Activated naive CD4-positive, alpha-beta T cell treated with anti-CD3 and anti-CD28 coated beads for 36 hours (primary cell): ENCODE measurements at places on chromosomes 12 and 14. TPM values are rescaled to one million over a fixed set of nuclear protein-coding genes. Genes with fewer than 3 reads are reported as not detected.

DNA sequence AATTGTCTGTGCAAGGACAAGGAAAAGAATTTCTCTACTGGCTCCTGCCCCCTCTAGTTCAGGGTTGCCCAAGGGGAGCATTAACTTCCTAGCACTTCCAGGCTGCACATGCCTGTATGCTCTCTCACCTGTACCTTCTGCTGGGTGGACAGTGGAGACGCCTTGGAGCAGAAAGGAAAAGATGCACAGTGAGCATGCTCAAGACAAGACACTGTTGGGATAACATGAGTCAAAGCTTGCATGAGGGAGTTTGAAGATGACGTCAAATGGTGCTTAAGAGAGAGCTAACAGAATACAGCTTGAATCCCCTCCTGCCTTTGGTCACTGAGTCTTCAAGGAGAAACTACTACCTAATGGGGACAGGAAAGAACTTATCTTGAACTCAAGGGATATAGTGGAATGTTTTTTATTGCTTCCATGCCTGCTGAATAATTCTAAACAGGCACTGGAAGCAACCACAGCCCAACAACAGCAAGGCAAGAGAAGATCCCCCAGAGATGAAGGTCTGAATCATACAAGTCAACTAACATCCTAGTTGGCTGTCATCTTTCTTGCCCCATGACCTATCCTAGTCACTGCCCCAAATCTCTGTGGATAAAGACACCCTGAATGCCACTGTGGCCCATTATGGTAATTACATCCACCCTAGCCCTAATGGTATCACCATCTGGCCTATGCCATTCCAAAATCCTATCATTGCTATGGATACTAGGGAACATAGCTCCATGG lies 23.5 kb downstream of the RPS6KA5 start:
- peaks cover 65% of the 10 kb centered on the region for H3K4me1 ChIP-seq
- no peaks in the 10 kb centered on the region for H3K27me3 ChIP-seq
- no peak overlapping the region for H3K4me3 ChIP-seq
- H3K36me3 ChIP-seq = no peaks in the 10 kb centered on the region
- no peak for DNase-seq

DNA sequence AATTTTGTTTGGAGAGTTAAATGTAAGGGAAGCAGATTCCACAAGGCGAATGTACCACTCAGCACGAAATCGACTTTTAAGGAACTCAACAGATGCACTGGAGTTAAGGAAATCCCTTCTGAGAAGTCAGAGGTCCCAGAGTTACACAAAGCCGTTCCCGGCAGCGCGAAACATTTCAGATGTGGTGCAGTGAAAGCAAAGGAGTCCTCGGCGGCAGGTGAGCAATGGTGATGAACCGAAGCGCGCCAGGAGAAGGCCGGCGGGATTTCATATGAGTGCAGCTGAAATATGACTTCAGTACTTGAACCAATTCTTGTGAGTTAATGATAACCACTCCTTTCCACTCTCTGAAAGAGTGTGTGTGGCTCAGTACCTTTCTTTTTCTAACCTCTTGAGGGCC lies 183.2 kb downstream of the GRIP1 start:
- H3K36me3 ChIP-seq = no peaks in the 10 kb centered on the region
- no peaks in the 10 kb centered on the region for H3K27me3 ChIP-seq
- H3K4me3 ChIP-seq = no peak overlapping the region
- H3K4me1 ChIP-seq = no peaks in the 10 kb centered on the region
- H3K27ac ChIP-seq = no peak overlapping the region
- no peak for DNase-seq

DNA sequence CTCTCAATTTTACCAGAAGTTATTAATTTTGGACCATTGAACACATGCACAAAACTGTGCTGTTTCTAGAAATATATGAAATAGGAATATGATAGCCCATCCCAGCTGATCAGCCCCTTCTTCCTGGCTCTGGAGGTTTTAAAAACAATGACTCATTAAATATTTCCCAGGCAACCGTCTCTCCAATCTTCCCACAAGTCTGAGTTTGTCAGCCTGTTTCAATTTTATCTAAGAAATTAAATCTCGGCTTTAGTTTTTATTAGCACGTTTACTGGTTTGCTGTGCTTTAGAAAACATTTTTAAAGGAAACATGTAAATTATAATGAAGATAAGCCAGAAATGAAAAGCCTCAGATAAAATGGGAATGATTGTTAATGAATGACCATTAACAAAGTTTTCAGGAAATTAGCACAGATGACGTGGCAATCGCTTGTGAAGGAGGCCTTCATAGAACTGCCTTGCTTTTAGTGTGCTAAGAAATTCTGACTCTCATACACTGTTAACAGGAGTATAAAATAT lies 89.3 kb upstream of the RAP1B start:
- peaks cover 4% of the 10 kb centered on the region for H3K4me1 ChIP-seq
- H3K36me3 ChIP-seq = no peaks in the 10 kb centered on the region
- H3K27me3 ChIP-seq = no peaks in the 10 kb centered on the region

DNA sequence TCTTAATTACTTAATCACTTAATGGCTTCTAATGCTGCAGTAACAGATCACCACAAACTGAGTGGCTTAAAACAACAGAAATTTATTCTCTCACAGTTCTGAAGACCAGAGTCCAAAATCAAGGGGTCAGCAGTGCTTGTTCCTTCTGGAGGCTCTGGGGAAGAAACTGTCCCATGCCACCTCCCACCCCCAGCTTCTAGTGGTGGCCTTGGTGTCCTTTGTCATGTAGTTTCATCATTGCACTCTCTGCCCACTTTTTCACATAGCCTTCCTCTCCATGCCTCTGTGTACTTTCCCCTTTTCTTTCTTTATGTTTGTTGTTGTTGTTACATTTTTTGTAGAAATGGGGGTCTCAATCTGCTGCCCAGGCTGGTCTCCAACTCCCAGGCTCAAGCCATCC lies 16.1 kb upstream of the UBC start:
- peaks cover 20% of the 10 kb centered on the region for H3K4me1 ChIP-seq
- H3K4me3 ChIP-seq = no peak overlapping the region
- no peak overlapping the region for H3K27ac ChIP-seq
- no peak for DNase-seq
- H3K27me3 ChIP-seq = peaks cover 6% of the 10 kb centered on the region

GRCh38 chr12:49030119-49030518 lies 11.5 kb upstream of the PRKAG1 start:
- no peak for DNase-seq
- peaks cover 31% of the 10 kb centered on the region for H3K36me3 ChIP-seq
- no peak overlapping the region for H3K27ac ChIP-seq
- H3K4me3 ChIP-seq = no peak overlapping the region
- no peaks in the 10 kb centered on the region for H3K4me1 ChIP-seq

- H3K4me3 ChIP-seq = no peak overlapping the region
- no peaks in the 10 kb centered on the region for H3K36me3 ChIP-seq
- H3K27ac ChIP-seq = no peak overlapping the region
- no peak for DNase-seq
- no peaks in the 10 kb centered on the region for H3K27me3 ChIP-seq
These were observed 28.8 kb upstream of the BHLHE41 start for GRCh38 chr12:26153421-26154154.

GRCh38 chr14:100826391-100827100 lies 628 bp downstream of the MEG3 start:
- H3K4me1 ChIP-seq = peaks cover 16% of the 10 kb centered on the region
- H3K27ac ChIP-seq = no peak overlapping the region
- H3K4me3 ChIP-seq = peak overlapping the region; percentile 6
- peaks cover 43% of the 10 kb centered on the region for H3K27me3 ChIP-seq
- H3K36me3 ChIP-seq = no peaks in the 10 kb centered on the region

GRCh38 chr12:114693059-114693531 lies 9.1 kb upstream of the TBX3 start:
- peaks cover 6% of the 10 kb centered on the region for H3K4me1 ChIP-seq
- H3K4me3 ChIP-seq = no peak overlapping the region
- peaks cover 90% of the 10 kb centered on the region for H3K27me3 ChIP-seq
- H3K36me3 ChIP-seq = no peaks in the 10 kb centered on the region
- H3K27ac ChIP-seq = no peak overlapping the region
- DNase-seq = no peak

- no peak overlapping the region for H3K27ac ChIP-seq
- DNase-seq = peak; percentile 24
- H3K27me3 ChIP-seq = no peaks in the 10 kb centered on the region
- no peaks in the 10 kb centered on the region for H3K36me3 ChIP-seq
- H3K4me3 ChIP-seq = peak overlapping the region; percentile 83
These were observed 1.1 kb downstream of the LRP6 start for GRCh38 chr12:12265571-12266388.

GRCh38 chr12:6691473-6691872 lies 2.3 kb upstream of the ZNF384 start:
- H3K36me3 ChIP-seq = peaks cover 5% of the 10 kb centered on the region
- no peak overlapping the region for H3K4me3 ChIP-seq
- H3K4me1 ChIP-seq = peaks cover 33% of the 10 kb centered on the region
- no peaks in the 10 kb centered on the region for H3K27me3 ChIP-seq
- no peak for DNase-seq

DNA sequence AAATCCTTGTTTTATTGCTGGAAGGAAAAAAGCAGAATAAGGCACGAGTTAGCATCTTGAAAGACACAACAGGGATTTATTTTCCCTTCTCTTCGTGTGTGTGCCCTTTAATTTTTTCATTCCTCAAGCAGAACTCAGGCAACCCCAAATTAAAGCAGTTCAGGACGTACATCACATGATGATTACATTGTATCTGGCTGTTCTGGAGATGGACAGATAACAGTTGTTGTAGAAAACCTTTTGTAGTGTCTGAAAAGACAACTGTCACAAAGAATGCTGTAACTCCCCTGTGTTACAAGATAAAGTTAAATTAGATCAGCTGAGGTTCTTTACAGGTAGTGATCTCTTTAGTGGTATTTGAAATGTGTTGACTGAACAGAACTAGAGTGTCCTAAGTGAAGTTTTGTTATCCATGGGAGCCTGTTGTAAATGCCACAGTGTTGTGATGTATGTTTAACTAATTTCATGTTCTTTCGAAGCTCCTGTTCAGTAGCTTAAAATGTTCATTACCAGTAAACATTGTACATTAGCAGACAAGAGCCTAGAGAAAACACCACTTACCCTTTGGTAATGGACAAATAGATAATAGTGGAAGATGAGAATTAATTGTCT lies 58.5 kb downstream of the TMTC2 start:
- no peak overlapping the region for H3K4me3 ChIP-seq
- no peak overlapping the region for H3K27ac ChIP-seq
- H3K36me3 ChIP-seq = no peaks in the 10 kb centered on the region
- no peaks in the 10 kb centered on the region for H3K4me1 ChIP-seq
- H3K27me3 ChIP-seq = no peaks in the 10 kb centered on the region

DNA sequence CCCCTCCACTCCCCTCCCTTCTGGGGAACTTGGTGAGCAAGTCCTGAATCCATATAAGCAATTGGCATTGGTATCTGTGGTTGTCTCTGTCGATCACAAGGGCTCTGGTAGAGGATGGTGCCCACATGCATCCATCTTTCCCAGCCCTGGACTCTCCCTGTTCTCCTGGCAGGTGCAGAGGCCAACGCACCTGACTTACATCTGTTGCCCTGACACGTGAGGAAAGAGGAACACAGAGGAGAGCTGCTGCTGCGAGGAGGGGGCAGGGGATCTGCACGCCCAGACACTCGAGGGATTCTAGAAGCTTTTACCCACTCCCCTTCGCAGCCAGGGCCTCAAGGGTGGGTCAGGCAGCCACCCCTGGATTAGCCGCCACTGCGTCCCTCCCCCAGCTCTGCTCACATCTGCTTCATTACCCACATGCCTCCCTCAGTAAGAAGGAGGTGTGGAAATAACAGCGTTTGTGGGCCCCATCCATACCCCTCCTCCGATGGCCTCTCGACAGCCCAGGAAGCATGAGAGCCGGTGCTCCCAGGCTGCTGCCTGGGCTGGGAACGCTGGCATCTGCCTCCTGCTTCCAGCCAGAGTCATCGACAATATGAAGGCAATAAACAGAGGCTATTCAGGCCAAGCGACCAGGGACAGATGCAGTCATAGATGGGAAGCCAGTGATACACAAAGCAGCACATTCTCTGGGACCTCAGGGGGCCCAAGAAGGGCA lies 56.5 kb downstream of the KDM2B start:
- H3K36me3 ChIP-seq = peaks cover 1% of the 10 kb centered on the region
- H3K4me3 ChIP-seq = no peak overlapping the region
- H3K27ac ChIP-seq = no peak overlapping the region
- no peak for DNase-seq
- no peaks in the 10 kb centered on the region for H3K27me3 ChIP-seq

DNA sequence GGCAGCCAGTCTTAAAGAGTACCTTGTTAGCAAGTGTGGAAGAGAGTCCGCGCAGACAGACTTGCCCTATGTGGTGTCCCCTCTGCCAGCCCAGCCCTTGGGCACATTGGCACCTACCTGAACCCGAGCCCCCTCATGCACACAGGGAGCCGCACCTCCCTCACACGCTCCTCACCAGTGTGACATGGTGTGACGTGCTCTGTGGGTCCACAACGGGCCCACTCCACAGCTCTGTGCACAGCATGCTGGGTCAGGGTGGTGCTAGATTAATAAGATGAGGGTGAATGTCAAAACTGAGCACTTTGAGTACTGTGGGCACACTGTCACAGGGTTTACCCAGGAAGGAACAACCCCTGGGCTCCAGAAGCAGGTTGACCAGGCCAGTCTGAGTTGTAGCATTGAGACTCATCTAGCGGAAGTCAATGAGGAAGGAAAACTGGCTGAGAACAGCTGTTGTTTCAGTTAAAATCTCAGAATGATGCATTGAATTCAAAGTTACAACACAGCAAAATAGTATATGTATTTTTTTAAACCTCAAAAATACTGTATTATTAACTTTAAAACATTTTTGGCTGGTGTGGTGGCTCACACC lies 53.4 kb upstream of the AMN start:
- H3K27ac ChIP-seq = no peak overlapping the region
- no peak overlapping the region for H3K4me3 ChIP-seq
- peaks cover 42% of the 10 kb centered on the region for H3K36me3 ChIP-seq
- H3K27me3 ChIP-seq = no peaks in the 10 kb centered on the region
- DNase-seq = no peak

GRCh38 chr12:96198965-96199364 lies 4.8 kb downstream of the ELK3 start:
- H3K27me3 ChIP-seq = no peaks in the 10 kb centered on the region
- H3K36me3 ChIP-seq = peaks cover 10% of the 10 kb centered on the region
- H3K4me1 ChIP-seq = peaks cover 64% of the 10 kb centered on the region
- H3K27ac ChIP-seq = peak overlapping the region; percentile 65
- H3K4me3 ChIP-seq = peak overlapping the region; percentile 7
- no peak for DNase-seq

- peak; percentile 68 for DNase-seq
- no peaks in the 10 kb centered on the region for H3K36me3 ChIP-seq
- no peaks in the 10 kb centered on the region for H3K27me3 ChIP-seq
- H3K4me3 ChIP-seq = no peak overlapping the region
- H3K4me1 ChIP-seq = peaks cover 8% of the 10 kb centered on the region
These were observed 31.9 kb upstream of the TC2N start for GRCh38 chr14:91899213-91899612.

DNA sequence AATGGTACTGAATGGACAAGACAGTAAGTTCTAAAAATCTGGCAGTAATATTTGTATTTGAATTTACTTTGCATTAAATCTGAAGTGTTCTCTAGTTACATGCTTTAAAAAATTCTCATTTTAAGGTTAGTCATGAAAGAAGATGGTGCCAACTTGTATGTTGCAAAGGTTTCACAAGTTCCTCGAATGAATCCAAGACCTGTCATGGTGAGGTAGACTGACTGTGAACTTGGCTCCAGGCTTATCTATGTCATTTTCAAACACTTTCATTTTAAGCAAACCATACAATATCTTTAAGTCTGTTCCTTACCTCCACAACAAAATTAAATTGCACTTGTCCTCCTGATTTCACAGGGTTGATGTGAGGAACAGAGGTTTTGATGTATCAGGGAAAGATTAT lies 23.4 kb downstream of the CLEC2D start:
- no peak for DNase-seq
- H3K4me3 ChIP-seq = no peak overlapping the region
- peaks cover 88% of the 10 kb centered on the region for H3K36me3 ChIP-seq
- H3K27me3 ChIP-seq = no peaks in the 10 kb centered on the region
- H3K27ac ChIP-seq = peak overlapping the region; percentile 61

The INHBC gene
- not detected for total RNA-seq

The TPH2 gene
- not detected for total RNA-seq

The NANOG gene
- total RNA-seq = not detected

The TCL1B gene
- not detected for total RNA-seq

The SLCO1A2 gene
- total RNA-seq = not detected

The OR6C2 gene
- not detected for total RNA-seq

The TOMM20L gene
- not detected for total RNA-seq
